ENCODE measurements at places on chromosomes 13 and 19.

DNA sequence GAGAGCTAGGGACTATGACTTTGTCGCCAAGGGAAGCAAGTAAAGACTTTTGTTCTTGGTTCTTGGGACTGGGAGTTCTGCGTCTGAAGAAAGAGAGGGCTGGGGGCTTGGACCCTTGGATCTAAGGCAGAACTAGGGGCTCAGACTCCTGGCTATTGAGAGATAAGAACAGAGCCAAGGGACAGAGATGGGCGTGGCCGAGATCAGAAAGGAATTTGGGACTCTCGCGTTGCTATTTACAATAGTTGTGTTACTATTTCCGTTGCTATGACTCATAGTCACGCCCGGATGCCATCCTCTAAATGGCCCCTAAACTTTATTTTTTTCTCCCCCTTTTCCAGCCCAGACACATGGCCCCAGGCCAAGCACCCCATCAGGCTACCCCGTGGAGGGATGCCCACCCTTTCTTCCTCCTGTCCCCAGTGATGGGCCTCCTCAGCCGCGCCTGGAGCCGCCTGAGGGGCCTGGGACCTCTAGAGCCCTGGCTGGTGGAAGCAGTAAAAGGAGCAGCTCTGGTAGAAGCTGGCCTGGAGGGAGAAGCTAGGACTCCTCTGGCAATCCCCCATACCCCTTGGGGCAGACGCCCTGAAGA is 759 bp downstream of the PPP1R15A start:
- DNase-seq: peak; percentile 90

DNA sequence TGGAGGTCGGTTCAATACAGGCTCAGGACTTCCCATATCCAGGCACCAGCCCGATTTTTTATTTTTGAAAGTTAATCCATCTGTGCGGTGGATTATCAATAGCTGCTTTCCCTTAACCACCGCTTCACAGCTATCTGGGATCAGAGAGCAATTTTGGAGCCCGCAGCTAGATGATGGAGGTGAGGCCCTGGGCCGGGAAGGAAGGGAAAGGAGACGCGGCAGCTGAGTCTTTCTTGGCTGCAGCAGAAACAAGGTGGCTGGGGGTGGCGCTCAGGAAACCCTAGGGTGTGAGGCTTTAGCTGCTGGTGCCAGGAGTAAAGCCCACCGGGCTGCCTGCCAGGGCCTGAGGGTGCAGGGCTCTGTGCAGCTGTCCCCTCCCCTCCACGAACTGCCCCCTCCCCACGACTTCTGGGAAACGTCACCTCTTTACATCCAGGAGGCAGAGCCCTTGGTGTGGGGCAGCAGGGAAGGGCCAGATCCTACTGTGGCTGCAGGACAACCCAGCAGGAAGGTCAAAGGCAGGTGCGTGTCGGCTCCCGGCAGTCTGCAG is 307.0 kb downstream of the ZNF536 start:
- DNase-seq: no peak

DNA sequence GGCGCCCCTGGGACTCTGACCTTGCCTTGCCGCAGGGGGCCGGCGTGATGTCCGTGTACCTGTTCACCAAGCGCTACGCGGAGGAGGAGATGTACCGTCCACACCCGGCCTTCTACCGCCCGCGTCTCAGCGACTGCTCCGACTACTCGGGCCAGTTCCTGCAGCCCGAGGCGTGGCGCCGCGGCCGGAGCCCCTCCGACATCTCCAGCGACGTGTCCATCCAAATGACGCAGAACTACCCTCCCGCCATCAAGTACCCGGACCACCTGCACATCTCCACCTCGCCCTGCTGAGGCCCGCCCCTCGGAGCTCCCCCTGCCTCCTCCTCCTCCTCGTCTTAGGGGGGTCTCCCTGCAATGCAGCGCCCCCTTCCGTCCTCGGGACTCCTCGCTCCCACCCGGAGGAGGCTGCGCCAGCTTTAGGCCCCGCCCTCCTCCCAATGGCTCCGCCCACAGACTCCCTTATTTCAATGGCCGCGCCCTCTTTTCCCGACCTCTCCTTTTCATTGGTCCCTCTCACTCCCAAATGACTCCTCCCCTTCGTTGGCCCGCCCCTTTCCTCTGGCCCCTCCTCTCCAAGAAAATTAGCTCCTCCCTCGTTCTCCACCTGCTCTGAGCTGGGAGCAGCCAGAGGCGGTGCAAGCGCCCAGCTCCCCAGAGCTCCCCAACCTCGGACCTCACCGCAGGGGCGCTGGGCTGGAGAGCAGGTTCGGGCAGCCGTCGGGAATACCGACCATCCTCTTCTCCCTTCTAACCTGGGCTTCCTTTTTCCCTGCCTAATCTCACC is 20.5 kb upstream of the CACNG8 start:
- no peak for DNase-seq

- DNase-seq: no peak
These were observed 3.4 kb downstream of the ZNF536 start for GRCh38 chr19:30375553-30376031.

DNA sequence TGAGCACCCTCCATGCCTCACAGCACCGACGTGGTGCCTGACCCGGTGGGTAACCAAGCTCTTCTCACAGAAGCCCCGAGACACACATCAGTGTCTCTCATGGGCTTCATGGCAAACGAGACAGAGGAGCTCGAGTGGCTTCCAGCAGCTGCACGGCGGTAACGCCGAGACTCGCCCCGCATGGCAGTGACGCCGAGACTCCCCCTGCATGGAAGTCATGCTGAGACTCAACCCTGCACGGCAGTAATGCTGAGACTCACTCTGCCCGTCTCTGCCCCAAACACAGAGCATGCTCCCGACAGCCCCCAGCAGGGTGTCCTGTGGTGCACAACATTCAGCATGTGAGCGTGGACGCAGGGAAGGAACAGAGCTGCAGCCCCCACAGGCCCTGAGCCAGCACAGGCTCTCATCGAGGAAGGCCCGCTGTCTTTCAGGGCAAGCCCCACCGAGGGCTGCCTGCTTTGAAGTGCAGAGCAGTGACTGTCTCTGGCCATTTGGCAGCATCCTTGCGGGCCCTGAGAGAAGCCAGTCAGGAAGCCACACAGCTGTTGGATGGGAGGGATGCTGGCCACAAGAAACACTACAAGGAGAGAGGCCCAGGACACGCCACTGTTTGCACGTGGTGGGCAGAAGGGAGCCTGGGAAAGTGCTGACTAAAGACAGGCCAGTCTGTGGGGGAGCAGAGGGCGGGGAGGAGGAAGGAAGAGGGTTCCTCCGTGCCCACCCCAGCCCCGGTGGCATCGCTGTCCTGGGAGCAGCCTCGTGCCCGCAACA is 9.5 kb downstream of the GAS6 start:
- peak; percentile 34 for DNase-seq

DNA sequence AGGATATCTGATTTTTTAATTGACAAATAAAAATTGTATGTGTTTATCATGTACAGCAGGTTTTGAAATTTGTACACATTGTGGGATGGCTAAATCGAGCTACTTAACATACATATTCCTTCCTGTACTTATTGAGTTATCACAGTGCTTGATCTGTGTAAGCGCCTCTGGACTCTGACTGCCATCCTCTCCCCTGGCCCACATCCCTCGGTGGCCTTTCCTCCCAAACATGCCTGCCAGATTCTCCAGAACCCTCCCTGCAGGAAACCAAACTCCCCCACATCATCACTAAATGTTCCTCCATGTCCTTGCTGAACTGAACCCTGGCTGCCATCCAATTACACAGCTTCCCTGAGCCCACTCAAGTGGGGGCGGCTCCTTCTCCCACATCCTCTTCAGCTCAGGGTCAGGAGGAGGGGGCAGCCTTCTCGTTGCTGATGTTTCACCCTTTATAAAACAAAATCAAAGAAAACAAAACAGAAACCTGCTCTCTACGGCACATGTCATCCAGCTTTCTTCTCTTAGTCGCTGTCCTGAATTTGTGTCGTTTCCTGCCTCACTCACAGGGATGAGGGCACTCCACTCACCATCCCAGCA is 97.1 kb upstream of the SPATA13 start:
- DNase-seq: peak; percentile 25

GRCh38 chr13:75186379-75186778 is 295.6 kb downstream of the TBC1D4 start:
- DNase-seq: no peak

DNA sequence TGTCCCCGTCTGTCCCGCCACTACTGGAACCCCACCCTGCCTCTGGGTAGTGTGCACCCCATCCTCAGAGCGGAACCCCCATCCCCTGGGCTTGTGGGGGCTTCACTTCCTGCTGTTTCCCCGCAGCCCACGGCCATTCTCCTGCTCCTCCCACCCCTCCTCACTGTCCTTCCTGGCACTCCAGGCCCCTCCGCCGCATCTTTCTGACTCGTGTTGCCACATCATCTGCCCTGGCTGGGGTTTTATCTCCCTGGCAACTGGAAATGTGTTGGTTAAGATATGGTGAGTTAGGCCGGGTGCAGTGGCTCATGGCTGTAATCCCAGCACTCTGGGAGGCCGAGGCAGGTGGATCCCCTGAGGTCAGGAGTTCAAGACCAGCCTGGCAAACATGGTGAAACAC is 37.3 kb downstream of the KDM4B start:
- peak; percentile 20 for DNase-seq

DNA sequence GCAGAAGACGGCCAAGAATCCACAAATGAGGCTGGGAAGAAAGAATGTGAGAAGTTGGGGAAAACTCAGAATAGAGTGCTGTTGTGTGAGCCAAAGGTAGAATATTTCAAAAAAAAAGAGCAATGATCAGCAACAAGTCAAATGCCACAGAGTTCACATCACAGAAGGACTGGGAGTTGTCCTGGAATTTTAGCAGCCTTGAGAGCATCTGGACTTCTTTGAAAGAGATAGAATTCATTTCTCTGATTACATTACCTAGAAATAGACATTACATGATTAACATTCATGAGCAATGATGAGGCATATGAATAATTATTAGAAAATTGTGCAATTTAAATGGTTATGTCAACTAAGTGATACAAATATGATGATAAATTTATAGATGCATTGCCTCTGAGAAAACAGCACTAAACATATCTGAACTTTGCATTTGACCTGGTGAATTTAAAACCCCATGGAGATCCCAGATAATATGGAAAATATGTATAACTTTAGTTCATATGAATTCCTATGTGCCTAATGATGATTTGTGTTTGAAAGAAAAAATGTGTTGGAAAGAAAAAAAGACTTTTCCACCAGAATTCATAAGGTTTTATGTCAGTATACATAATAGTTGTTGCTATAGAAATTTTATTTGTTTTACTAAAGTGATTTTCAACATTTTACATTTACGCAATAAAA is 186.2 kb downstream of the POSTN start:
- DNase-seq: no peak

GRCh38 chr19:16017138-16017490 is 59.2 kb upstream of the TPM4 start:
- no peak for DNase-seq

DNA sequence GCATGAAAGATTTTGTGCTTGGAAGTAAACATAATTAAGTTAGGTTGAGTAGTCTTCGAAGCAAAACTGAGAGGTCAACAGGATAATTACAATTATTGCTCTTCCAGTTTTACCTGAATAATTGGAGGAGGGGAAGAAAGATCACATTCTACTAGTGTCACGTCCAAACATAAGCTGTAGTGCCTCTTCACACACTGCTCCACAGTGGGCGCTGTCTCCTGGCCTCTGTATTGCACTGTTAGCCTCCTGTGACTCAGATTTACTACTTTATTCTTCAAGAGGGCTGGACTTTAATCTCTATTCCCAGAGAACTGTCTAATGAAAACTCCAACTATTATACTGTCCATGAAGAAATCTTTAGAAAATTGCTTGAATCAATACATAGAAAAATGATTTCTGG is 62.9 kb downstream of the TRPC4 start:
- DNase-seq: no peak

DNA sequence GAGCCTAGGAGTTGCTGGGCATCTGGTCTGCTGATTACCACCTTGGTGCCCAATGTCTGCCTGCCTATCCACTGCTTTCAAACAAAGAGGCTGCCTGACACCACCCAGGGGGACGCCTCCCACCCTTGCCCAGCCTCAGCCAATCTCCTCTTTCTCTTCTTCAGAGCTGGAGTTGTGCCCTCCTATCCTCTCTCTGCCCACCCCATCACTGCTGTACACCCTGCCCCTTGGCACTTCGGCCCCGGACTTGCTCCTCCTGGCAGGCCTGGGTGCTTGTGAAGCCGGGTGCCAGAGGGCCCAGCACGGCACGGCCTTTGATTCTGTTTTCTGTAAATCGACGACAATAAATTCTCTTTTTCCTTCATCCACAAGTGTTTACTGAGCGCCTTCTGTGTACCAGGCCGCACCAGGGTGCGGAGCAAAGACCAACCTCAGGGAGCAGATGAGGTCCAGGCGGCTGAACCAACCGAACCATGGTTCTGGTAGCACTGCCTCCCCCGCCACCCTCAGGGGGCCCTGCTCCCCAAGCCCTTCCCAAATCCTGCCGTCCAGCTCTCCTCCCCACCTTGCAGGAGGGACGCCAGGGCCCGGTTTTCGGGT is 5.0 kb downstream of the RNF225 start:
- no peak for DNase-seq

DNA sequence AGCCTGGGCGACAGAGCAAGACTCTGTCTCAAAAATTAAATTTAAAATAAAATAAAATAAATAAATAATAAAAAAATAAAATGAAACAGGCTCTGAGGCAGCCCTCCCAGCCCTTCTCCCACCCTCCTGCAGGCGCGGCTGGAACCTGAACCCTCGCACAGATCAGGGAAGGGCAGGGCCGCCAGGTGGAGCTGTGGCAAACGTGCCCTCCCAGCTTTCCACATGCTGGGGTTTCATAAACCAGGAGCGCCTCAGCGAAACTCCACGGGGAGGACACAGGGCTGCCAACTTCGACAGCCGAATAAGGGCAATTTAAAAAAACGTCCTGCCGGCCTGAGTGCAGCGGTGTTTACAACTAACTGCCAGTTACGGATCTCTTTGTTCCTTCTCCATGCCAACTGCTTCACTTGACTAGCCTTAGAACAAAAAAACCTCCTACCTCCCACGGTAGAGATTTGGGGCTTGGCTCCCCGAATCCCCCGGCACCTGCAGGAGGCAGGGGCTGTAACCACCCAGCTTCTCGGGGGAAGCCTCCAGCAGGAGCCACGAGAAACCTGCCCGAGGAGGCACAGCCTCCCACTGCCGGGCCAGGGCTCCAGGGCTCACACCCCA is 15.9 kb downstream of the ZNF787 start:
- no peak for DNase-seq

DNA sequence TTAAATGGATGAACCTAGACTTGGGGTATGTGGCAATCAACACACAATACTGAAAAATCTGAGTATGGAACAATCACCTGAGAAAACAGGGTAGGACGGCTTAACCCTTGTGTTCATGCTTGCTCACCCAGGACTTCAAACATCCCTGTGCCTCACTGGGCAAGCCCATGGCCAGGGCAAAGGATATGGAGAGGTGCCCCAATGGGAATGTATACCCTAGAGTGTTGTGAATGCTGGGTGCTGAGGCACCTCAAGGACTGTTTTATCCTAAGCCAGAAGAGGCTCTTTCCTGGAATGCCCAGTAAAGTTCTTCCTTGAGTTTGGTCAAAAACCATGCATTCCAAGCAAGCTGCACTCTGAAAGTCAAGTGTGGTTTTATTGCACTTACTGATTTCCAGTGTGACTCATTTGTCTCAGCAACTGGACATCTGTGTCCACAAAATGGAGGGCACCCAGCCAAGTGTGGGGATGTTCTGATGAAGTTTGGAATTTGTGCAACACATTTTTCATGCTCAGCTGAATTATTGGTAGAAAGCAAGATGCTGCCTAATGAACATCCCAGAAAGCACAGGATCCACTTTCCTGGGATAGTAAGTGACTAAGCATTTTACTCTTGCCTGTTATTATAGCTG is 531.3 kb downstream of the RFC3 start:
- no peak for DNase-seq
